Activated CD4-positive, alpha-beta T cell treated with anti-CD3 and anti-CD28 coated beads, Interleukin-10, Interleukin-2, amounts not matched to agents 100 ng/mL and 50 ng/mL, durations not matched to agents 16 hours and 8 hours (primary cell): ENCODE measurements at places on chromosomes 2 and 18.

DNA sequence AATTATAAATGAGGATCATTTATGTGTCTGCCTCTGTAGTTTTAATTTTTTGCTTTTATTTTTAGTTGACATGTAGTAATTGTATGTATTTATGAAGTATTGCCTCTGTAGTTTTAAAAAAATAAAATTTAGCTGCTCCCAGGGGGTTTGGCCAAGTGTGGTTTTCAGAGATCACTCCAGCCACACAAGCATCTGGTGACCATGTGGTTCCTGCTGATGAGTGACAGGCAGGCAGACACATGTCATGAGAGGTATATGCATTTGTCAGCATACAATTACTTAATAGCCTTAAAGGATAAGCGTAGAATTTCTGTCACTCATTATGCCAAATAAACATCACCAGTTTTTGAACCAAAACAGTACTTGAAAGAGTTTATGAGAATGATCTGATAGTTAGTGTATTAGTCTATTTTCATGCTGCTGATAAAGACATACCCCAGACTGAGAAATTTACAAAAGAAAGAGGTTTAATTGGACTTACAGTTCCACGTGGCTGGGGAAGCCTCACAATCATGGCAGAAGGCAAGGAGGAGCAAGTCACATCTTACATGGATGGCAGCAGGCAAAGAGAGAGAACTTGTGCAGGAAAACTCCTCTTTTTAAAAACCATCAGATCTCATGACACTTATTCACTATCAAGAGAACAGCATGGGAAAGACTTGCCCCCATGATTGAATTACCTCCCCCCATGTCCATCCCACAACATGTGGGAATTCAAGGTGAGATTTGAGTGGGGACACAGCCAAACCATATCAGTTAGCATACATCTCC lies 29.6 kb downstream of the MREG start:
- DNase-seq, result no peak

DNA sequence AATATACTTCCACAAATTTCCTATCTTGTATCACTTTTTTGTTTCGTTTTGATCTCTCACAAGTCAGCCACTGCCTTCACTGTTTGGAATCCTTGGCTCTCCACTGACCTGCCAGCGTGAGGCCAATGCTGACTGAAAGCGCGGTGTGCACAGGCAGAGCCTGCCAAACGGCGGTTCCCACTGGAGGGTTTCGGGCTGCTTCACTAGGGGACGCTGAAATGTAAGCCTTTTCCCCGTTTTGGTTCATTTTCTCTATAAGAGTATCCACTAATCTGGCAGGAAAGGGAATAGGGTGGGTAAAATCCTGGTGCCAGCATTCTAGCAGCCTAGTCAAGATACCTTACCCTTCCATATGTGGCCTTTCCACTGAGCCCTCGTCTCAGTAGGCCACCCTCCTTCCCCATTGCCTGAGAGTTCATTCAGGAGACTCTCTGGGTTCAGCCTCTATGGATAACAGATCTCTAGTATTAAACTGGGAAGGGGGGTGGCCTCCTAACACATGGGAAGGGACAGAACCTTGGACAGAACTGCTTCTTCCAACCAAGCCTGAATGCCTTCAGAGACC lies 91.5 kb downstream of the DYM start:
- no peak for DNase-seq

GRCh38 chr2:10083692-10084211 lies 3.5 kb upstream of the CYS1 start:
- DNase-seq, result no peak

DNA sequence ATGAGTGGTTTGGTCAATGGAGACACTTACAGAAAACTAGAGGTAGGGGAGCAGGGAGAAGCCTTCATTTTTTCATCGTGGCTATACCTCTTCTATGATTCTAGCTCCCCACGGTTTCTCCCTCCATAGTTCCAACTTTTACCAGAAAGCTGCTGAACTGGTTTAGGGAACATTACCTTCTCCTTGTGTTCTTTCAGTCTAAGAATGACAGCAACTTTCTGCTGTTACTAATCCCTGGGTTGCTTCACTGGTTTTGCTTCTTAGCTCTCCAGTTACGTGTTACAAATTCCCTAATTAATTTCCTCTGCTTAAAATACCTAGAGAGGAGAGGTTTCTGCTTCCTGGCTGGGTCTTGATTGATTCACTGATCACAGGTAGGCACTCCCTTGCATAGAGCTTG lies 499.9 kb downstream of the SLC4A3 start:
- DNase-seq, result no peak

GRCh38 chr18:1047406-1047805 lies 142.7 kb downstream of the ADCYAP1 start:
- DNase-seq, result no peak
